NCI-H187 treated with DMSO at 0.1 percent for 48 hours (cell line): ENCODE measurements at places on chromosomes 16 and 17.

GRCh38 chr16:79042141-79042540 is 558.4 kb downstream of the MAF start:
- DNase-seq, result no peak

GRCh38 chr17:74466111-74466827 is at the start of gene CD300A:
Gene CD300A (plus strand): TSS chr17:74466634. CDS start chr17:74466704, 70 bp downstream.
- no peak for DNase-seq

DNA sequence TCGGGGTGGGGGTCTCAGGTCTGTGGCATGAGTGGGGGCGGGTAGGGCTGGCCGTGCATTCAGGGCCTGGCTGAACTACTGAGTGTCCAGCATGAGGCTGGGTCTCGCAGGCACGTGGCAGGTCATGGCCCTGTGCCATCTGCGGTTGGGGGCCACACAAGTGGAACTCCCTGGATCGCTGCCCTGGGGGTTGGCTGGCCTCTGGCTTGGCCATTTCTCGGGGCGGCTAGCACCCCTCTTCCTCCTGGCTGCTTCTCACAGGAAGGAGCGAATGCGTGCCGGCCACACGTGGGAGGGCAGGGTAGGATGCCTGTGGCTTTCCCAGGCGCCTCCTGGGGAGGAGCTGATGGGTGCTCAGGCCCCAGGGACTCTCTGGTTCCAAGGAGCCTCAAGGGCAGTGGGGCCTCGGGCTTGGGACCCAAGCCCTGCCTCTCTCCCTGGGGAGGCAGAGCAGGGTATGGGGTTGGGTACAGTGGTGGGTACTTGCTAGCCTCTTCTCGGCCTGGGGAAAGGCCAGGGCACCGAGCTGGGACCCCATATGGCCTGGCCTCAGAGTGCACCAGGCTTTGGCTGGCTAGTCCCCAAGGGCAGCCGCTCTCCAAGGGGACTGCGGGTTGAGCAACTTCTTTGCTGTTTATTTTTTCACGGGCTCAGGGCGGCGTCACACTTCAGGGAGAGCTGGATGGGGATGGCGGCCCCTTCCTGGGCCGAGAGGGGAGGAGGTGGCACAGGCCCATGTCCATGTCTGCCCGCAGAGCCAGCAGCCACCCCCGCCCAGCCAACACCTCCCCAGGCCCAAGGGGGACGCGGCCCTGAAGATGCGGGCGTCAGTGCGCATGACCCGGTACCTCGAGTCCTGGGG is 37.5 kb downstream of the ADCY7 start:
- no peak for DNase-seq

GRCh38 chr17:3803308-3803640 is 2.3 kb upstream of the ITGAE start:
- no peak for DNase-seq

- DNase-seq, result no peak
These were observed 117.6 kb downstream of the VPS53 start for GRCh38 chr17:596763-597644.

- no peak for DNase-seq
These were observed 43.5 kb downstream of the MRPS23 start for GRCh38 chr17:57806167-57806830.

GRCh38 chr17:34411646-34412421 is 48.8 kb upstream of the CCL1 start:
- DNase-seq, result no peak

DNA sequence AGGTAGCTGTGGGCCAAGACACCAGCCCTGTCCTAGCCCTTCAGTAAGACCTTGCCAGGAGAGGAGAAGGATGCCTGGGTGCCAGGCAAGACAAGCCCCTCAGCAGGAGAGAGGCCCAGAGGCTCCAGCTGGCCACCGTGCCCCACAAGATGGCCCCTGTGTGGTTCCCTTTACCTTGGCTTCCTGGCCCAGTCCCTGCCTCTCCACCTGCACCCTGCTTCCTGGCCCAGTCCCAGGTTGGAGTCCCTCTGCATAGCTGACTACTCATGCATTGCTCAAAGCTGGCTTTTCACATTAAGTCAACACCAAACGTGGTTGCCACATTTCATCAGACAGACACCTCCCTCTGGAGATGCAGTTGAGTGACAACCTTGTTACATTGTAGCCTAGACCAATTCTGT is 4.0 kb downstream of the SYNGR3 start:
- DNase-seq, result no peak

DNA sequence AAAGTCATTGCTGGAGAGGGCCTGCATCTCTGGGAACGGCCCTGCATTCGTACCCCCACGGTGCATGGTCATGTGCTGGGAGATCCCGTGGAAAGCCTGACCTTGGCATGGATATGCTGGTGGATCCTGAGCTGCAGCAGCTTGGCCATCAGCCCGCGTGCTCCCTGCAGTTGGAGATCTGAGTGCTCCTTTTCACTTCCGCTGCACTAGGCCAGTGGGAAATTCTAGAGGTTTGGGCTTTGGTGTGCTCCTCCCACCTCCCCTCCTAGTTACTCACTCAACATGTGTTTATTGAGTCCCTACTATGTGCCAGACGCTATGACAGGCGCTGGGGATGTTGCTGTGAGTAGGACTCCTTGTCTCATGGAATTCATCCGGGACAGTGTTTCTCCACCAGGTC is 91.1 kb downstream of the RGS9 start:
- no peak for DNase-seq

- DNase-seq, result no peak
These were observed 182.9 kb downstream of the SHISA9 start for GRCh38 chr16:13084331-13084730.

DNA sequence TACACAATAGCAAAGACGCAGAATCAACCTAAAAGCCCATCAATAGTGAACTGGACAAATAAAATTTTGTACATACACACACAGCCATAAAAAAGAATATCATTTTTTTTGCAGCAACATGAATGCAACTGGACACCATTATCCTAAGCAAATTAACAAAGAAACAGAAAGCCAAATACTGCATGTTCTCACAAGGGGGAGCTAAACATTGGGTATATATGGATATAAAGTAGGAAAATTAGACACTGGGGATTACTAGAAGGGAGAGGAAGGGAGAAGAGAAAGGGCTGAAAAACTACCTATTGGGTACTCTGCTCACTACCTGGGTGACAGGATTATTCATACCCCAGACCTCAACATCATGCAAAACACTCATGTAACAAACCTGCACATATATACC is 28.2 kb downstream of the ADAMTS18 start:
- no peak for DNase-seq

DNA sequence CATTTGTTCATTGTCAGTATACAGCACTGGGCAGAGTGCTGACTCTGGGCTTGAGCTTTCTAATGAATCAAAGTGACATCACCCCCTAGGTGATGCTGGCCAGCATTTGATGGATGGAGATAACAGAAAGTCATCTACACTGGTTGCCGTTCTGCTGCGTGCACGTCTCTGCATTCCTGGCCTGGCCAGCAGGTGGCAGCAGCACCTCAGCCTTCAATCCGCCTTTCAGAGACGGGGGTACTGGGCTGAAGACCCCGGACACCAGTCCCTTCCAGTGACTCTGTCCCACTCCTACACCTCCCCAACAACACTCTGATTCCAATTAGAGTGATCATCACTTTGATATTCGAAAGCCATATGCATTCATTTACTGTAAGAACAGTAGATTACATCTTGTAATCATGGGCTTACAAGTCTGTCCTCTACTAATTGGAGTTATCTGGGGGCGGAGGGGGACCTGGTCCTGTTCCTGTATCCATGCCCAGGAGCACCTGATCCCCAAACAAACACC is 6.0 kb downstream of the CPSF4L start:
- no peak for DNase-seq

- no peak for DNase-seq
These were observed 4.6 kb downstream of the ACE start for GRCh38 chr17:63481488-63481870.

- DNase-seq, result no peak
These were observed 12.7 kb downstream of the TBX2 start for GRCh38 chr17:61412143-61412859.

- DNase-seq, result no peak
These were observed 62.1 kb downstream of the PRKCA start for GRCh38 chr17:66364508-66364907.

DNA sequence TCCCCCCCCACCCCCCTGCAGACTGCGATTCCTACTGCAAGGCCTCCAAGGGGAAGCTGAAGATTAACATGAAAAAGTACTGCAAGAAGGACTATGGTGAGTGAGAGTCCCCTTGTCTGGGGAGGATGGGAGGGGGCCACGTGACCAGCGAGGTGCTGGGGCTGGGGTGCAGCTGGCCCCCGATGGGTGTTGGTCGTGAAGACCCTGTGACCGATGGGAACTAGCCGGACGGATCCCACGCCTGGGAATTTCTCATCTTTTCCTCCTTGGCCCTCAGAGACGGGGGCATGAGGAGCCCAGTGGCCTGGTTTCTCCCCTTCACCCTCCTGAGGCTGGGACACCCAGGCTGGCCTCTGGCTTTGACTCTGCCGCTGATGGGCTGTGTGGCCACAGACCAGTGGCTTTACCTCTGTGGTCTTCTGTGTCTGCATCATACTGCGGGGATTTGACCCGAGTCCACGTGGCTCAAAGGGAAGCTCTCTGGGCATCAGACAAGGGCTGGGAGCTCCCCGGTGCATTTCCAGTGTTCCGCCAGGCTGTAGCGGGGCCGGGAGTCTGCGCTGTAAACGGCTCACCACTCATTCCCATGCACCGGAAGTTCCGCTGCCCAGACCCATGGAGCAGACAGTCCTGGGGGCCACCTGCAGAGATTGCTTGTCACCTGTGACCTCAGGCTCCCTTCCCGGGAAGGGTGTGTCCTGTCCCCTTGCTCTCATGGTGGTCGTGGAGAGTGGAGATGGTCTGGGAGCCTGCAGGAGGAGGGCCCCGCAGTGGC is 200.0 kb downstream of the NTN1 start:
- no peak for DNase-seq

- DNase-seq, result no peak
These were observed 10.7 kb downstream of the SCGB1C2 start for GRCh38 chr17:147796-148740.

DNA sequence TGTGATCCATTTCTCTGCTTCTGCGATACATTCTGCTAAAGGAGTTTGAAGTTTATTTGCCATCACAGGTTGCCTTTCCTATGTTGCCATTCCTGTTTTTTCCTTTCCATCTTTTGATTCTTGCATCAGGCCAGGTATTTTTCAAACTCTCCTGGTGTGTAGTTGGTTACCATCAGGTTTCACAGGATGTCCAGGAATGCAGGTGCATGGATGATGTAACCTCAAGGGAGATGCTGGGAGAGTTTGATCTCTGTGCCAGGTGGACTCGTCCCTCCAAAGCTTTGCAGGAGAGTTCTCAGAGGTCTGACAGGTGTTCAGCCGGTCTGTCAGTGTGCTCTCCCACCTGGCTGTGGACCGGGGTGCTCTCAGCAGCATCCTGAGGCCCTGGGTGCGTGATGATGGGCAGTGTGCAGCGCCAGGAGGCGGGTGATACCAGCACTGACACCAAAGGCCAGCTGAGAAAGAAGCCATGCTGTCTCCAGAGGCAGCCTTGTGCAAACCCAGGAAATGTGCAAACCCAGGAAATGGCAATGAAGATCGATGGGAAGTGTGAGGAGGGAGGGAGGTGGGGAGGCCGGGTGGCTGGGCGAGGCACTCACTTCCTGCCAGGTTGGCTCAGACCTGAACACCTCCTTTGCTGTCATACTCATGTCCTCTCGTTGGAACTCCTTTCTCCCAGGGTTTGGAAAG is 1.7 kb downstream of the ATP2C2 start:
- no peak for DNase-seq

GRCh38 chr16:2529961-2530628 is 1.1 kb downstream of the CEMP1 start:
- DNase-seq, result no peak

DNA sequence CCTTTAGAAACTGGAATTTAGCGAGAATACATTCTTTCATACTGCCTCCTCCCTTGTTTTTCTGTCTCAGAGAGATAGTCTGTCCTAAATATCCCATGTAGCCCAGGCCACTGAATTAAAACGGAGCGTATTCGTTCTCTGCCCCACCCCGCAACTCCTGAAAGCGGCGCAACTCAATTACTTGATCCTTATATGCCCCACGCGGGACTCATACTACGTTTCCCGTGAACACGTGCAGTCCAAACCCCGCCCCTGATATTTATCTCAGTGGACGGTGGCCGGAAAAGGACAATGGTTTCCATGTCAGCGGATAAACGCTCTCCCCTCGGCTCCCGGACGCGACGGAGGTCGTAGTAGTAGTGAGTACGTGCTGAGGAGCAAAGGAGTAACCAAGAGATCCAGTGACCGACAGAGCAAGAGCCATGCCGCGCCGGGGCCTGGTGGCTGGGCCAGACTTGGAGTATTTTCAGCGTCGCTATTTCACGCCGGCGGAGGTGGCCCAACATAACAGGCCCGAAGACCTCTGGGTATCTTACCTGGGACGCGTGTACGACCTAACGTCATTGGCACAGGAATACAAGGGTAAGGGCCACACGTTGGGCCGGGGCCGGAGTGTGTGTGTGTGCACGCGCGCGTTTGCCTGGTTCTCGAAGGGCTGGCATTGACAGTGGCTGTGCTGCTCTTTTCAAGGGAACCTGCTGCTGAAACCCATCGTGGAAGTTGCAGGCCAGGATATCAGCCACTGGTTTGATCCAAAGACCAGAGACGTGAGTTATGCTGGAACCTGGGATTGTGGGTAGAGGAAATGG is at the start of gene CYB5D1:
Gene CYB5D1, plus strand, starts transcription at position 291 of the 809 bp plus-strand sequence. Its CDS starts 132 bp downstream, at position 423.
- no peak for DNase-seq

- no peak for DNase-seq
These were observed 17.6 kb downstream of the CPPED1 start for GRCh38 chr16:12786081-12786480.

GRCh38 chr16:57335366-57335765 is 23.2 kb upstream of the CCL22 start:
- DNase-seq, result no peak

DNA sequence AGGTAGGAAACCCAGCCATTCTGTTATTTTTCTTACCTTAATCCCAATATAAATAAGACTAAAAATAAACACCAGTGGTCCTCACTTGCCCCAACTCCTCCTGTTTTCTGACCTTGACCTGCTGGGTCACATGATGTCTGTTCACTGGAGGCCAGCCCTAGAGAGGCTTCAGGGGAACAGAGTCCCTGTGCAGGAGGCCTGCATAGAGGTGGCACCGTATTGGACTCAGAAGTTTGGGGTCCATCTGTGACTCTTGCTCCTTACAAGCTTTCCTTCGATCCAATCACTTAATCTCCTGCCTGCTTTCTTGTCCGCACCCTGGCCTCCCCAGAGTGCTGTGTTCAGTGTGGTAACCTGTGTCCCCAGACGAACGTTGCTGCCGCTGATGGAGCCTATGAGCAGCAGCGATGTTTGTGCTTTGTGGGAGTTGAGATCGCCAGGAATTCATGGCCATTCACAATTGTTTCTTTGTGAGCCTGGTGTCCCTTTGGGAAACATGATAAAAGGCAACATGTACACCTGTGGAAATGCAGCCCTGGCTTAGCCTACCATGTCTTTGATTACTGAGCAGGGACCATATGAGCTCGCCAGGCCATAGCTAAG is 4.7 kb downstream of the IGSF6 start:
- no peak for DNase-seq

GRCh38 chr16:65855171-65856145 is 511.0 kb upstream of the CDH5 start:
- no peak for DNase-seq
